ENCODE measurements at places on chromosomes 5 and 9. TPM values are rescaled to one million over a fixed set of nuclear protein-coding genes. Genes with fewer than 3 reads are reported as not detected.

The FSTL4 gene
- polyA plus RNA-seq = 0.78 TPM

GRCh38 chr5:178545176-178545575, 45.0 kb downstream of the COL23A1 start:
- no peak for DNase-seq

DNA sequence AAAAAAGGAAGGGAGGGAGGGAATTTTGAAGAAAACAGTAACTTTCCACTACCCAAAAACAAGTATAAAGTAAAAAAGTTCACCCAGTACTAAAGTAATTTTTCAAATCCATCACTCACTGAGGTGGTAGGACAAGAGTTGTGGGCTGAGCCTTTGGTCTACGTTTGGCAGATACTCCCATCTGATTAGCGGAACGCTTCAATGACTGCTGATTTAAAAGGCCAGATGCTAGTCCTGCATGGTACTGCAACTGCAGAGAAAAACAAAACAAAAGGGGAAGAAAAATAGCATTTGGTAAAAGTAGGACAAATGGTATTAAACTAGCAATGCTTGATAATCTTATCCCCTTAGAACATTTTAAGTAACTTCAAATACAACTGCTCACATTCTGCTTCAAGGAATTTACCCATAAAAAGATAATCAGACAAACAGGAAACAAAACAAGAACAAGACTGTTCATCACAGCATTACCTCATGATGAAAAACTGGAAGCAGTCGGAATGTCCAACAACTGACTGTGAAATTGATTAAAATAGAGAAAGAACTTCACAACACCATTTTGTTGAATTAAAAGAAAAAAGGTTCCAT, 65.4 kb downstream of the MED27 start:
- no peak for DNase-seq

DNA sequence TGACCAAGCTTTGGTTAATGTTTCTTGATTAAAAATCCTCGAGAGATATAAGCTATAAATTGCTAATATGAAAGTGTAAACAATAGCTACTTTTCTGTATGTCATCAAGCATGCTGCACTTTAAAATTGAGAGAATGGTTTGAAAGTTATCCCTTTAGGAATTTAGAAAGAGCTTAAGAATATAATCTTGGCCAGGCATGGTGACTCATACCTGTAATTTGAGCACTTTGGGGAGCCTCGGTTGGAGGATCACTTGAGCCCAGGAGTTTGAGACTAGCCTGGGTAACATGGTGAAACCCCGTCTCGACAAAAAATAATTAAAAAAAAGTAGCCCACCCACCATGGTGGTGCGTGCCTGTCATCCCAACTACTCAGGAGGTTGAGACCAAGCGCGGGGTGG, 12.2 kb upstream of the MROH2B start:
- DNase-seq = no peak

Data from left renal cortex interstitium (tissue), 4 donors.